ENCODE measurements at places on chromosomes 7 and 10. TPM values are rescaled to one million over a fixed set of nuclear protein-coding genes. Genes with fewer than 3 reads are reported as not detected.
A peak's percentile ranks its signal among the peaks of the same experiment; 100 is the strongest.

DNA sequence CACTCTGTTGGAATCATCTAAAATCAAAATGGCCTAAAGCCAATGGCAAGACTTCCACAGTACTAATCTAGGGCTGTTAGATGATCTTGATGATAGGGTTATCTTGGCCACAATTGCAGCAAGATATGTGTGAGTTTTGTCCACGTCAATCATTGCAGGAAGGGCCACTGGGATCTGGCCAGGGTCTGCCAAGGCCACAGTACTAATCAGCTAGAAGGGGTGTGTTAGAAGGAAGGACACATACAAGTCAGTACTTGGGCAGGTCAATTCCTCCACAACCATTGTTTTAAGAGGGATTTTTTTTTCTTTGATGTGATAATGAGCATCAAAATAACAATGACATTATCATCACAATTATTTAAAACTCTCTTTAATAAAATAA lies 1.6 kb downstream of the LMOD2 start:
- H3K27me3 ChIP-seq: no peaks in the 10 kb centered on the region
- no peak overlapping the region for H3K27ac ChIP-seq
- H3K4me1 ChIP-seq: no peaks in the 10 kb centered on the region
- no peaks in the 10 kb centered on the region for H3K36me3 ChIP-seq

RET gene
- total RNA-seq: not detected

- H3K4me3 ChIP-seq: no peak overlapping the region
- no peaks in the 10 kb centered on the region for H3K4me1 ChIP-seq
- no peaks in the 10 kb centered on the region for H3K36me3 ChIP-seq
- no peak overlapping the region for H3K27ac ChIP-seq
- no peak for DNase-seq
- no peaks in the 10 kb centered on the region for H3K27me3 ChIP-seq
Observed at GRCh38 chr10:90227786-90228185, 526.4 kb downstream of the KIF20B start.

- H3K4me1 ChIP-seq: peaks cover 29% of the 10 kb centered on the region
- DNase-seq: peak; percentile 88
- peak overlapping the region; percentile 65 for H3K27ac ChIP-seq
Observed at GRCh38 chr7:44473295-44473694, 17.2 kb downstream of the NUDCD3 start.

PLAU gene
- total RNA-seq: 94.9 TPM
